ENCODE measurements at places on chromosomes 5 and 9.
A peak's percentile ranks its signal among the peaks of the same experiment; 100 is the strongest.

DNA sequence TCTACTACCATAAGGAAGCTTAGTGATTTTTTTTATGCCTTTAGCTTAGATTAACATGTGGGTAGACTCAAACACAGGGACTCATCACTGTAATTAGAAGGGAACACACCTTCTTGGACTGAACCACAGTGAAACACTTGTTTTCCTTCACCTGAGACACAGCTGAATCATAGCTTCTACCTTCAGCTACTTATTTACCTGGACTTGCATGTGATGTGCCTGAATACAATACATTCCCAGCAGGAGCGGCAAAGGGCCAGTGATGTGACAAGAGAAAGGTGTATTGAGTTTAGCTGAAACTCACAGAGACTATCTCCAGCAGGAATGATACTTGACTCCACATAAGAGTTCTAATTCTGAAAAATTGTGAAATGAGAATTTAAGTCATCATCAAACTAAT, 37.8 kb downstream of the GRAMD2B start:
- DNase-seq: no peak

DNA sequence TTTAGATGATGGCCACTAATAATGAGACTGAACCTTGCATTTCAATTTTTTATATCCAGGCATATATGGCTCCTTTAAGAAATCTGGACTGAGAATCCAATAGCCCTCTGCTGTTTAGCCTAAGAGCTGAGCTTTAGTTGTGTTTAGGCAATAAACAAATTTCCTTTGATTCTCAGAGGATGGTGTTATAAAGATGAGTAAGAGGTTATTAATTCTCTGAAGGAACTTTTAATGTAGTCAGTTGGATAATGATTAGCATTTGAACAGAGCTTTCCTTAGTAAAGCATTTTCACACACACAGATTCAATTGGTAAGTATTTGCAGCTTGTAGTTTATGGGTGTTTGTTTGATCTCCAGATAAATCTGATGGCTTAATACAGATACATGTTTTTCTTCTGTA, 149.6 kb downstream of the PRR16 start:
- no peak for DNase-seq

- no peak for DNase-seq
These were observed 123.5 kb downstream of the TSSK1B start for GRCh38 chr5:113311301-113311700.

DNA sequence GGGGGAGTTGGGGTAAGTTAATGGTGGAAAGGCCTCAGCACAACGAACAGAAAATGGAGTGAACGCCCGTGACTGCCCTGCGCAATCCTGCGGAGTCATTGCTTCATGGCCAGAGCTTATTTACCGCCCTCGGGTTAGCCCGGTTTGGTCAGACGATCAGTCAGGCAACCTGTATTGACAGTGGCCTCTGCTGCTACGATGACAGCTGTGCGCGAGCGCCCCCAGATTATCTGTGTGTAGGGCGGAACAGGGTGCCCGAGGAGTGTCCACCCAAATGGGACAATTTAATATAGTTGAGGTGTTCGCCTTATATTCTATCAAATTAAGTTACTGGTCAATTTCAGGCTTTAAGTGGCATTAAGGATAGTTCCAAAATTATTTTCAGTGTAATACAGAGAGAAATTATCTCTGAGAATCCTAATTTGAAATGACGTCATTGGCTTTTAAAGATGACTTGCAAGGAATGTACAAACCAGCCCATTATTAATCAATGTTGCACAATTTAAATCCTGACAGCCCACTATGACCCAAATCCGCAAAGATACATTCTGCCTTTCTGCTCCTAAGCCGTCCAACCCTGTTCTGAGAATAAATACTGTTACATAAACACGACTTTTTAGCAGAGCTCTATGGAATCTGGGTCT, 879 bp upstream of the UBQLN1 start:
- peak; percentile 94 for DNase-seq

GRCh38 chr5:130337179-130337888, 433.1 kb downstream of the CHSY3 start:
- no peak for DNase-seq

GRCh38 chr9:95130484-95130883, 187.0 kb downstream of the FANCC start:
- DNase-seq: no peak

DNA sequence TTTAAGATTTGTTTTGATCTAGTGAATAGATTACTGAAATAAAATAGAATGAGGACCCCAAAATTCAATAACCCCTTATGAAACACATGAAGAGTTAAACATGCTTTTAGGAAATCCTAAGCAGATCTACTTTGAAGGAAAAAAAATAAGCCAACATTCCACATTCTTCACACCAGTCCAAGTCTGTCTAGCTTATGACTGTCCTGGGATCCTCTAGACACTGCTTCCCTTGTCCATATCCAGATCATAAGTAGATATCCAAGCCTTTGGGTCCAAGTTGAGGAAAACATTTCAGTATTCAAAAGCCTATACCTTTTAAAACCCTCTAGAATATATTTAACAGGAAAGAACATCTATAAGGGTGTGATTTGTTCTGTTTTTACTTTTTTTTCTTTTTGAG, 58.8 kb upstream of the MINAR2 start:
- DNase-seq: no peak

DNA sequence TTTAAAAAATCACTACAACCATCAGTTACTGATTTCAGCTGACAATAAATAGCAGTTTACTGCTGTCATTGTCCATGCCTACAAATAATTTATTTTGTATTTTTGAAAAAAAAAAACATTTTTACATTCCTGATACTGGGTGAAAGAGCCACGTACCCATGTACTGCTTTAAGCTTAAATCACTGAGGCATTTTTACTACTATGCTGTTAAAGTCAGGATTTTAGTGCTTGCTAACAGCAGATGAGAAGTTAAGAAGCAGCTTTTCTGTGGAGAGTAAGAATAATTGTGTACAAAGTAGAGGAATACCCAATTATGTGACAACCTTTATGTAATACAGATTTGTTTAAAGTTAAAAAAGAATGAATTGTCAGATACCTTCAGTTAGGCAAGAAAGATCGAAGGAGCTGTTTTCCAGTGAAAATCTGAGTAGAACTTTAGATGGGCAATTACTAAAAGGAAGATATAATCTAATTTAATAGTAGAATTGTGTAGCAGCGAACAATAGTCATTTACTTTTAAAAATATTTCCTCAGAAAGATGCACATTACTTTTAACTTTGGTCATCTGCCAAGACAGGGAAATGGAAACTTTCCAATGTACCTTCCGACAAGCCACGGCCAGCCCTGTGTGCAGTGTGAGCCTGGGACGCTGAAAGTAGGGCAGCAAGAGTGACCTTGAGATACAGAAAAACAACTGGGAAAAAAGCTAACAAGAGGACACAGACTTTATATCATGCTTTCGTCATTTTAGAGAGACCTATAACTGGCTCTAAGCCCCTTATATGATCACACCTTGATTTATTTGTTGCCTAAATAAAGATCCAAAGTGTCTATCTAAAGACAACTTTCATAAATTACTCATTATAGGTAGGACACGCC, 39.9 kb downstream of the RHOBTB3 start:
- no peak for DNase-seq
